Stimulated activated CD4-positive, alpha-beta T cell treated with anti-CD3 and anti-CD28 coated beads, Interleukin-1b, Interleukin-23, amount 100 ng/mL, for 1 hour (primary cell): ENCODE measurements at places on chromosomes 13 and 19.

- DNase-seq: no peak
These were observed 8.9 kb downstream of the RASL11A start for GRCh38 chr13:27279506-27279905.

DNA sequence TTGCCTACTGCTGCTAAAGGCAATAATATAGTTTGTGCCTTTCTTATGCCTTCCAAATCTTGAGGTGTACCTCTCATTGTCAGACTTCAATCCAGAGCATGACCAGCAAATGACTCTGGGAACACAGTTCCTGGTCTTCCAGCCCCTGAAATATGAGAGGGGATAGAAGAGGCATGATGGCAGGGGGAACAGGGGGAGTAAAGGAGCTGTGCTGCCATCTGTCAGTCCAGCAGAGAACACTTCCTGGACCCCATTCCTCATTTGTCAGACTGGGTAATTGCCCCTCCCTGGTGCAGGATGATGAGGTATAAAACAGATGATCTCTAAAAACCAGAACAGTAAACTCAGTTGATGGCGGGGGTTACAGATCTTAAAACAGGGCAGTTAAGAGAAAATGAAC is 618.7 kb downstream of the DIAPH3 start:
- DNase-seq: no peak

DNA sequence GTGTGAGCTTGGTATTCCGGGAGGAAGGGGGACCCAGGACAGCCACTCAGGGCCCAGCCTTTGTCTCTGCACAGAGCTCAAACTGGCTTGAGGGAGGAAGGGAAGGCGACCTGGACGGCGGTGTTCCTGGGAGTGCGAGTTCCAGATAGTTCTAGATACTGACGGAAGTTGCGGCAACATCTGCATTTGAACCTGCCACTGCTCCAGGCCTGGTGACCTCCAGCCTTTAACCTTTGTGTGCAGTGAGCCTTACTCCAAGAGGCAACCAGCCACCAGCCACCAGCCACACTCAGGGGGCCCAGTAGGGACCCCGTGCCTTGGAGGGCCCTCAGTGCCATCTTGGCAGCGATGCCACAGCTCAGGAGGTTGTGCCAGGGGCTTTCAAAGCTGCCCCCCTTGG is 15.5 kb upstream of the ZBTB7A start:
- no peak for DNase-seq

GRCh38 chr19:6761053-6761676 is 6.1 kb downstream of the SH2D3A start:
- no peak for DNase-seq

DNA sequence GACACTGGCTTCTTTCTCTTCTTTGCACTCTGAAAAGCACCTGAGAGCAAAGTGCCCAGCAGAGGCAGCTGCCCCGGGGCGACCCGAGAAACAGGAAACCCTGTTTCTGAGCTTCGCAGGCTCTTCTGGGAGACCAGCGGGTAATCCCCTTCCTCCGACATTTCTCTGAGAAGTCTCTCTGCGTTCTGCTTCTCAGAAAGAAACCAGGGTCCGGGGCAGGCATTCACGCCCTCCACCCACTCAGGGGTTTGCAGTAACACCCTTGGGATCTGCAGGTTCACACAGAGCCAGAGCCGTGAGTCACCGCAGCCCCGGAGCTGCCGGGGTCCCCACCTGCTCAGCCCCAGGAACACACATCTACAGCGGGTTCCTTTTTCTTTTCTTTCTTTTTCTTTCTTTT is 86.0 kb downstream of the GADD45B start:
- DNase-seq: peak; percentile 30
